ENCODE measurements at places on chromosomes 3 and 15.

DNA sequence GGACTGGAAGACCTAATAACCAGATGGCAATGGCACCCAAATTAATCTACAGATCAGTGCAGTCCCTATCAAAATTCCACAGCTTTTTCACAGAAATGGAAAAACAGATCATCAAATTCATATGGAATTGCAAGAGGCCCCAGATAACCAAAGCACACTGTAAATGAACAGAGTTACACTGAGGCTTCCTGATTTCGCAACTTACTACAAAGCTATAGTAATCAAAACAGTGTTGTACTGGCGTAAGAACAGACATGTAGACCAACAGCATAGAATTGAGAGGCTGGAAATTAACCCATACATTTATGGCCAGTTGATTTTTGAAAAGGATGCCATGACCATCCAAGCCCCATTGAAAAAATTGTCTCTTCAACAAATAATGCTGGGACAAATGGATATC is 16.2 kb downstream of the XPC start:
- DNase-seq: no peak

DNA sequence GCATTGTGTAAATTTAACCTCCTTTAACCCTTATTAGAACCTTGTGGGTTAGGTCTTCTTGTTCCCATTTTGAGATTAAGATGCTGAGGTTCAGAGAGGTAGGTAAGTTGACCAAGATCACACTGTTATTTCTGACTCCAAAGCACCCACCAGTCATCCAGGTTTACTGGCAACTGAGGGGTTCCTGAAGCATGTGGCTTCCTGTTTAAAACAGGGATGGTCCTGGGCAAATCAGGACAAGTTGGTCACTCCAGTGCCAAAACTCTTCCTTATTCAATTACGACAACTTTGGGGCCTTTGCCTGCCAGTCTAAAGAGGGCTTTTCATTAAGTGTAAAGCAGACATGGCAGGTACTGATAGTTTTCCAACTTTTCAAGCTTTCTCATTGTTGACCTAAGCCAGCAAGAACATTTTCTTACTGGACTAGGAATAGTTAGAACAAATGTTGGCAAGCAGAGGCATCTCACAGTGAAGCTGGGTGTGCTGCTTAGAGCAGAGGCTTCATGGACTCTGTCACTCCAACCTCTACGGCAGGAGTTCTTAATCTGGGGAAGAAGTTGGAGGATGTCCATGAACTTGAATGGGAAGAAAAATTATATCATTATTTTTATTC is 149.4 kb upstream of the ADAMTS9 start:
- DNase-seq: no peak

- no peak for DNase-seq
Measured at GRCh38 chr3:82509106-82509842, 747.8 kb upstream of the GBE1 start.

DNA sequence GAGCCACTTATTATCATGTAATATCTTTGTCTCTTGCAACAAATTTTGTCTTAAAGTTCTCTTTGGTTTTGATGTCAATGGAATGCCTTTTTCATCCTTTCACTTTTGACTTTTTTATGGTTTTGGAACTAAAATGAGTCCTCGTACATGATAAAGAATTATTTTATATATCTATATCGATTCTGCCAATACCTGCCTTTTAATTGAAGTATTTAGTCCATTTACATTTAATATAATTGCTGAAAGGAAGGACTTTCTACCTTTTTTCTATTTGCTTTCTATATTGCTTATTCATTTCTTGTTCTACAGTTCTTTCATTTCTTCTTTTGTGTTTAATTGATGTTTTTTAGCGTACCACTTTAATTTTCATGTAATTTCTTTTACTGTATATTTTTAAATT is 32.8 kb downstream of the GABRA5 start:
- no peak for DNase-seq

DNA sequence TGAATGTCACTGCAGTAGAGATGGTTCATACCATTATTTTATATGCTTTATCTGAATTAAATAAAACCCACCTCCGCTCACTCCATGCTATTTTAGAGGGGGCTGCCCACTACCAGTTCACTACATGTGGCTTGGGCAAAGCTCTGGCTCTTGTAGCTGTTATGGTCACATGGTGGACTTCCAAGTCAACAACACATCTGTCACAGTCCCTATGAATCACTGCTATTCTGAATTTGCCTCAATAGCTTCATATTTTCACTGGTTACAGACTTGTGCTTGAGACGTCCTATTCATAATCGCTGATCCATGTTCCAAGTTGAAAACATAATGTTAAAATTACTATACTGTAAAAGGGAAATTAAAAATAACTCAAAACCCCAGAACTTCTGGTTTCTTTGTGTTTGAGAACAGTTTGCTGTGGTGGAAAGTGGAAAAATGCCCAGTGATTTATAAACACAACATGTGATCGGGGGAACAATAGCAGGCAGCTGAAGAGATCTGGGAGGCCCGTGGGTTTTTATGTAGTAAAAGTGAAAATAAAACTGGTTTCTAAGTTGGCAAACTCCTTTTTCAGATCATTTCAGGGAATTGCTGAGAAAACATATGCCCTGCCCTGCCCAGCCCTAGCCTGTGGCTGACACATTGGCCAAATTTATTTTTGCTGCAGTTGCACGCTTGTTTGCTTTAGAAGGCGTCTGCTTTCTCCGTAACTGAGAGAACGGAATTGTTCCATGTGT is 128.8 kb upstream of the PRR23C start:
- DNase-seq: no peak

DNA sequence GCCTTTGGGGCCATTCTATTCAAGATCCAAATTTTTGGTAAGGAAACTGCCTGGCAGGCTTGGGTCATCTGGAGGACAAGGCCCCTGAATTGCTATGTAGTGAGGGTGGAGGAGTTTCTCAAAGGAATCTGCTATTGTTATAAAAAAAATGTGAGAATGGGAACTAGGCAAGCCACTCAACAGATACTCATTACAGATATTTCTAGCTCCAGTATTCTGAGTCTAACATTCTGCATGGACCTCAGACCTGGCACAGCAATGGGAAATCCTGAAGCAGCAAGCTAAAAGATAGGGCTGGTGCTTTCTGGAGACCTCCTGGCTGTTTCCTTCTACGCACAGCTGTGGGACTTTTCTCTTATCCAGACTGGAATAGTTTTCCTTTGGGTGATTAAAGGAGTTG is 430.7 kb upstream of the RBMS3 start:
- no peak for DNase-seq
